NCI-H1105 treated with DMSO at 0.1 percent for 48 hours (cell line): ENCODE measurements at places on chromosomes 3 and 15.

DNA sequence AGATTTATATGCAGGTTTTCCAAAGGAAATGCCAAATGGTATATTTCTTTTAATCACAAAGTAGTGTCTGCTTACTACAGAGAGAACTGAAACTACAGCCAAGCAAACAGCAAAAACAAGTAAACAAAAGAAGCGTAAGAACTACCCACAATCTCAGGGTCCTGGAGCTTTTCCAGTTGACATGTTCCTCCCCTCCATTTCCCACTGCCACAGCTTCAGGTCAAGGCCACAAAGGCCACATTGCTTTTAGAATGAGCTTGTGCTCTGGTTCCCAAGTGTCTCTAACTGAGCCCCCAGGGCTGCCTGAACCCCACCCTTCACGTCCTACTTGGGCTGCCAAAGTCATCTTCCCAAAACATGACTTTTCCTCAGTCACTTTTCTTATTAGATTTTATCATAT, 24.1 kb downstream of the CTDSPL start:
- no peak for DNase-seq

GRCh38 chr3:7484636-7485035, 623.7 kb downstream of the GRM7 start:
- no peak for DNase-seq

DNA sequence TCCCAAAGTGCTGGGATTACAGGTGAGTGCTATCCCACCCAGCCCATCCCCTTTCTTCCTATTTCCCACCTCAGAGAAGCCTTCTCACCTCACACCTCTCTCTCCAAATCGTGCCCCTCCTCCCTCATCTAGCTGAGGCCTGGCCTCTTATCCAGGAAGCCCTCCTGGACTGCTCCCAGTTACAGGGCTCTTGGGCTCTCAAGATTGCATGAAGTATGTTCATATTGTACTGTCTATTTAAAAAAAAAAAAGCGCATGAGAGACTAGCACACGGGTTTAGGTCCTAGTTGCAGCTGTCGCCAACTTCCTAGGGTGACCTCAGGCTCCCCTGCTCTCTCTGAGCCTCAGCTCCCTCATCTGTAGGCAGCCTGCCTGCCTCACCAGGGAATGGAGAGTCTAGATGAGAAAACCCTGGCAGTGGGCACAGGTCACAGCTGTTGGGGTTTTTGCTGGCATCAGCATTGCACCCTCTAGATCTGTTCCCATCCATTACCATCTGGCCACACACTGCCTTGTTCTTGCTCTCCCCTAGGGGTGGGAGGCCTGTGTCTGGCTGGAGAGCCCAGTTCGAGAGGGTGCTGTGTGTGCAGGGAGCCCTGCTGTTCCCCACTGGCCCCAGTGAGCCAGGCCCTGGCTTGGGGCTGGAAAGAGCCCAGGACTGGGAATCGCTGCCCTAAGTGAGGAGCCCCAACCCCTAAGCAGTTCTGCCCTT, 24.2 kb upstream of the C15orf39 start:
- no peak for DNase-seq

GRCh38 chr15:80401456-80401855, 2.7 kb upstream of the ARNT2 start:
- DNase-seq: no peak

GRCh38 chr3:9291821-9292410, 42.5 kb upstream of the SRGAP3 start:
- DNase-seq: no peak

DNA sequence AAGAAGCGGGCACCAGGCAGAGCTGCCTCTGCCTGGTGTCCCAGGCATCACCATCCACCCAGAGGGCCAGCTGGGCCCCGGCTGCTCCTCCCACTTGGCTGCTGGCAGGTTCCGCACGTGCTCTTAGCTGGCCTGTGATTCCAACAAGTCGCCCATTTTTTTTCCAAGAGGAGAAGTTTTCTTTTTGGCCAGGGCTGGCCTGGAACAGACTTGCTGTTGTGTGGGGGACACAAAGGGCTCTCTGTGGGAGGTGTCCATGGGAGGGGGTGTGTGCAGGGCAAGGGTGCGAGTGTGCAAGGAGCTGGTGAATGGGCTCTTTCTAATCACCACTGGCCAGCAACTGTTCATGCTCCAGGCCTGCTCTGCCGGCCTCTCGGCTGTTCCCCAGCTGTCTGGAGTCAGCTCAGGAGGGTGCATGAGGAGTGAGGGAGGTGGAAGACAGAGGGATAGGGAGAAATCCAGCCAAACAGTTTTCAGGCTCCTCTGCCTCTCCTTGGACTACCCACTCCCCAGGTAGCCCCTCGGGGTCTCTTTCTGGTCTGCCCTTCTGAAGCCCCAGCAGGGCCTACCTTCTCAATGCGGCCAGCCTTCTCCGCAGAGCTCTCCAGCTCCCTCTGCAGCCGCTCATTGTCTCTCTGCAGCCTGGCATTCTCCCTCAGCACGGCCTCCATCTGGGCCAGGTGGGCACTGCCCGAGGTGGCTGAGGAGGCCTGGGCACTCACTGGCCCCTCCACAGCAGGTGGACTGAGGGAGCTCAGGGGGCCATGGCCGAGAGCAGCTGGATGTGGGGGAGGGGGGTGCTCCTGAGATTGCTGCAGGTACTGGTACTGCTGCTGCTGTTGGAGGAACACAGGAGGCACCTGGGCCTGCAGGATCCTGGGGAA, 7.1 kb downstream of the AMOTL2 start:
- no peak for DNase-seq

- no peak for DNase-seq
Measured at GRCh38 chr3:83649692-83650091, 1309.1 kb upstream of the CADM2 start.

DNA sequence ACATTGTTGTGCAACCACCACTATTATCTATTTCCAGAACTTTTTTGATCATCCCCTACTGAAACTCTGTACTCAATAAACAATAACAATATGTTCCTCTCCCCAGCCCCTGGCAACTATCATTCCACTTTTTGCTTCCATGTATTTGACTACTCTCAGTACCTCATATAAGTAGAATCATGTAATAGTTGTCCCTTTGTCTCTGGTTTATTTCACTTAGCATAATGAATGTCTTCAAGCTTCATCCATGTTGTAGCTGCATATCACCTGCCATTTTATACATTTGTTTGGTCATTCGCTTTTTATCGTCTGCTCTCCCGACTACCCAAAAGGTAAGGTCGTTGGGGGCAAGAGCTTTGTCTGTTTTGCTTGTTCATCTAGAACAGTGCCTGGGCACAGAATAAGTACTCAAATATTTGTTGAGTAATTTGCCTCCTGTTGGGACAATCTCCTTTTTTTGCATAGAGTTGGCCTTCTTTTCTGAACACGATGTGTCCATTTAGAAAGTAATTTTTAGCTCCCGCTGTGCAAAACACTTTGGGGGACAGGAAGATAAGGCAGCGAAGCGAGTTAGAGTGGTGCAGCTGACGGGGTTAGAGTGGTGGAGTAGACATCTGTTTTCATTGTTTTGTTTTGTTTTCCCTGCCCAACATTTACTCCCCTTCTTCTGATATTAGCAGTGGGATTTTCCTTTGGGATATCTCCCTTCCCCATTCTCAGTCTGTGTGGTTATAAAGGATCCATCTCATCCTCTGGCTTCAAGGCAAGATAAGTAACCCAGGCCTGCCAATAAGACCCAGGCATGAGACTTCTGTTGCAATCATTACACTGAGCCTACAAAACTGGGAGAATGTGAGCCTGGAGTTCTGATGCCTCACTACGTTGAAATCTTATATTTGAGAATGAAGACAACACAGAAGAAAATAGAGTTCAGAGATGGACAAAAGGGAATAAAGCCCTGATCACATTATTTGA, 83.4 kb upstream of the RNU6-1 start:
- no peak for DNase-seq

GRCh38 chr15:69410248-69410874, 3.8 kb upstream of the KIF23 start:
- peak; percentile 28 for DNase-seq

DNA sequence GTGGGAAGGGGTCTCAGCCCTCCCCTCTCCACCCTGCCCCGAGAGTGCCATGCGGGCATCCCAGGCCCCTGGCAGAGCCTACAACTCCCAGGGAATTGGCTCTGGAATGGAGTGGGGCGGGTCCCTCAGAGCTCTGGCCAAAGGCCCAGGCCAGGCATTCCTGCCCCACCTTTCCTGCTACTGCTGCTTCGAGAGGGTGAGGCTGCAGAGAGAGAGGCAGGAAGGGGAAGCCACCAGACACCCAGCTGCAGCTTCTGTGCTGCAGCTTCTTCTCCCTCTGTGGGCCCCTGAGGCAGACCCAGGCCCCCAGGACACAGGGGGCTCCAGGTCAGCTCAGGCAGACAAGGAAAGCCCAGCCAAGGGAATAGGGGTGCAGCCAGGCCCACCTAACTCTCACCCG, 2.7 kb downstream of the ALS2CL start:
- no peak for DNase-seq

GRCh38 chr3:140035871-140036270, 100.9 kb downstream of the CLSTN2 start:
- DNase-seq: peak; percentile 32

DNA sequence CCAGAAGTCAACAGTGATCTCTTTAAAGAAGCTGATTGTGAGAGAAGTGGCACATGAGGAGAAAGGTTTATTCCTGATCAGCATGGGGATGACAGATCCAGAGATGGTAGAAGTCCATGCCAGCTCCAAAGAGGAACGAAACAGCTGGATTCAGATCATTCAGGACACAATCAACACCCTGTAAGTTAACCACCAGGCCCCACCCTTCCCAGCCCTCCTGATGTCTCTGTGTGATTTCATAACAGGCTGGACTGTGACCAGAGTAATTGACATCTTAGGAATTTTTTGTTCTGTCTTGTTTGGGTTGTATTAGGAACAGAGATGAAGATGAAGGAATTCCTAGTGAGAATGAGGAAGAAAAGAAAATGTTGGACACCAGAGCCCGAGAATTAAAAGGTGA, 67.7 kb downstream of the KLHL25 start:
- no peak for DNase-seq

DNA sequence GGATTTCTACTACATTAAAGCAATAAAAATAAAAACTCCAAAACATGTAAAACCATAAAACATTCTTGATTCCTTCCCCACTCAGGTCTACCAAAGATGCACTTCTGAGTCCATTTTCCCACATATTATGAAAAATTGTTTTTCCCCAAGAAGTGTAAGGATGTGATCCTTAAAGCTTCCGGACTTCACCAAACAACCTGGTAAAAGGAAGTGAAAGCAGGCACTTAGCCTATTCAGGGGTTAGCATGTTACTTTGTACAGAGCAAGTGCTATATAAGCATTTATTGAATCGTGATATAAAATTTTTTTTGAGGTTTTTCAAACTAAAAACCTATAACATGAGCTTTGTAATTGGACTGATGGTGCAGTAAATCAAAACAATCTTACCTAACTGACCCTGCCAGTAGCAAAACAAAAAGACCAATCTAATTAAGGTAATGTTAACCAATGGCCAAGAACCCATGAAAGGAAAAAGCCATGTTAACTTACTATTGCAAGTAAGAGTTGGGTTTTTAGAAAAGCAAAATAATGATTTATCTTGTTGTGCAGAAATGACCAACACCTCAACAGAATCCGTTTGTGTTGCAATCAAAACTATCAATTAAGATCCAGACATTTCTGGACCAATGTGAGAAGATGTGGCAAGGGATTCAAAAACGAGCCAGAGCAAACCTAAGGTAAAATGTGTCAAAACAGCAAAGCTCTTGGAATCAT, 1.8 kb downstream of the SETD2 start:
- no peak for DNase-seq

DNA sequence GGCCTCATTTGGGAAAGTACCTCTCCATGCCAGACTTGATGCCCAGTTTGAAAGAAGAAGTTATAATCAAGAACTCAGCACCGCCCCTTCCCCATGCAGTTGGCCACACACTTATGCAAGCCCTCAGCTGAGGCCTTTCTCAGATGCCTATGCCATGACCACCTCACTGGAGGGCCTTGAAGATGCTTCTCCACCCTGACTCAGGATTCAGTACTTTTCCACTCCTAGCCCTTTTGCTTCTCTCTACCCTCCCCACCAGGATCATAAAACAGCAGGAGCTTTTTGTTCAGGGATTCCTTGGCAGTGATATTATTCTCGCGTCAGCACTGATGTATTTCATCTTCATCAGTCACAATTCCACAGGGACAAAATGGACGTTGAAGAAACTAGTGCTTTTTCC, 313.5 kb downstream of the PYDC2 start:
- DNase-seq: no peak

DNA sequence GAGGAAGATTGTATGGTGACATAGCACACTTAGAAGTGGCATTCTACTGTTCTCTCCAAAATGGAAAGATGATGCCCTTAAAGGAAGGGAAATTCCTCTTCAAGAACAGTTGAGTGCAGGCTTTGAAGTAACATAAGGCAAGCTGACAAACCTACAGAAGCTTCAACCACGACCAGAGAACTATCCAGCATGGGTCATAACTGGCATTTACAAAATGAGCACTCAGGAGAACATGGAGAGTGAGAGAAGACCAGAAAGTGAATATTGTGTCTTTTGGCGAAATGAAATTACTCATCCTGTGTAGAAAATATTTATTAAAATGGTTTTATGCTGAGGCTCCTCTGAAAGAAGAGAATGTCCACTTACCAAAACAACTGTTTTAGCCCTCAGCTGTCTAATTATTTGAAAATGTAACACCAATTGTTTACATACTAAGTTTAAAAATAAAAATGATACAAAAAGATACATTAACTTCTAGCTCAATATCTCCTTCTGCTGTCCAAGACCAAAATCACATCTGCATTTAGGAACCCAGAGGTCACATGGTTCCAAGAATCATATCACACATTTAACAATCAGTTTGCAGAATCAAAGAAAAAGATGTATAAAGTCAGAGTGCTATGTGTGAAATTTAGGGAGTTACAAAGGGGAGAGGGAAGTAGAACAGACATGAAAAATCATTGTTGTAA, 216.9 kb downstream of the ATP8B4 start:
- DNase-seq: no peak

DNA sequence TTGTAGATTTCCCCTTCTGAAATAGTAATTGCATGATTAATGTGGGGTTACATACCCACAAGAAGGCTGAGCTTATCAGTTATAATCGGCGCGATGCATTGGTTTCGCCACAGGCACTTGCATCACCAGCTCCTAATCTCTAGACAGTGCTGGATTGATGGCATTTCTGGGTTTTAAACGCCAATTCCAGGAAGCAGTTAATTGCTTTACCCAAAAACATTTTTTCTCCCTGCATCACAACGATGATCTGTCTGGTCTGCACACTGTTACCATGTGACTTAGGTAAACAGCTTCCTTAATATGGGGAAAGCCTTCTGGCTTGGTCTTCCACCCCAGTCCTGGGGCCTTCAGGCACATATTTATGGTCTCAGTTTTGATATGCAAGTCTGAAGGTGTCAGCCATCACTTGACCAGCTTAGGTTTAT, 70.0 kb upstream of the HEG1 start:
- no peak for DNase-seq

DNA sequence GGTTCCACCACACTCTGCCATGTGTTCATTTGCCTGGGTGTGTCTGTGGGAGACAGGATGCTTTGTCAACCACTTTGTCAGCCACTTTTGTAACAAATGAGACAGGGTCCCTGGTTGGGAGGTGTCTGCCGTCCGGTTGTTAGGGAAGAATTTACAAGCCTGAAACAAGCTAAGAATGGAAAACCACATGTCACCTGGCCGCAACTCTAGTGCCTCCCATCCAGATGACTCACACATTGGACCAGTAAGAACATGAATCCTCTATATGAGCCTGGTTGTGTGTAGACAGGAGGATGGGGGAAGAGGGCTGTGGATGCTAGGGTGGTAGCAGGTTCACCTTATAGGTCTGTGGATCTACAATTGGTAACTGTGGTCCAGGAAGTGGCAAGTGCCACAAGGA, 335.3 kb downstream of the CLSTN2 start:
- DNase-seq: no peak
